AG04450 (cell line): ENCODE measurements at places on chromosomes 6 and 20.

- DNase-seq, result no peak
Observed at GRCh38 chr20:8656335-8656734, 412.6 kb upstream of the PLCB4 start.

- no peak for DNase-seq
Observed at GRCh38 chr20:6838181-6838826, 70.8 kb downstream of the BMP2 start.

DNA sequence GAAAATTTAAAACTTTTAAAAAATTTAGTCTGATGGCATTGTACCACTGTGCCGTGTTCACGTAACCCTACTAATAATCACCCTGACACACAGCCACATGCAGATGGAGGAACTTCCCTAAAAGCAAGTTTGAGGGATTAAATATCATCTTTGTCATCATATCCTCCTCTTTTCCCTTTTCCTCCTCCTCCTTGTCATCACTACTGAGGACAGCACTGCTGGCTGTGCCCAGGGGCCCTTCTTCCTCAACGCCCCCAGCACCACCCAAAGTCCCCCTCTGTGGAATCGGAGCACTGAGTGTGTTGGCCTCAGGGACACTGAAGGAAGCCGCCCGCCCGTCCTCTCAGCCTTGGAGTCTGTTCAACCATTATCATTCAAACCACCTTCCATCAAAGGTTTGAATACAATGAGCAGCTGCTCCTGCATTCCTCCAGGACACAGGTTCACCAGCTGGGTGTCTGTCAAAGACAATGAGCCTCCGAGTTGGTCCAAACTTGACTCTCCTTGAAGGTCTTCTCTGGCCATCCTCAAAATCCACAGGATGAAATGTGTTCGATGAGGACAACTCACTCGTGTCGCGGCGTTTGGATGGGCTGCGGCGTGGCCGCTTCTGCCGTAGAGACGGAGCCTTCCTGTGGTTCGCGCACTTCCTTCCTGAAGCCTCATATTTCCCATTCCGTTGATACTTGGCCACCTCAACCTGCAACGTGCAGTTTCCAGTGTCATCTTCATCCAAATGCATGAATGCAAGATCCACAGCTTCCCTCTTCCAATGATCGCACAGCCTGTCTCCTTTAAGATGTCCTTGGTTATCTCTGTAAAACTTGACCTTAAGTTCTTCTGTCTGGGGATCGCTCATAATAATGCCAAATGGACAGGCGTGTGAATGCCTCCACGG lies 23.3 kb downstream of the NQO2 start:
- no peak for DNase-seq

DNA sequence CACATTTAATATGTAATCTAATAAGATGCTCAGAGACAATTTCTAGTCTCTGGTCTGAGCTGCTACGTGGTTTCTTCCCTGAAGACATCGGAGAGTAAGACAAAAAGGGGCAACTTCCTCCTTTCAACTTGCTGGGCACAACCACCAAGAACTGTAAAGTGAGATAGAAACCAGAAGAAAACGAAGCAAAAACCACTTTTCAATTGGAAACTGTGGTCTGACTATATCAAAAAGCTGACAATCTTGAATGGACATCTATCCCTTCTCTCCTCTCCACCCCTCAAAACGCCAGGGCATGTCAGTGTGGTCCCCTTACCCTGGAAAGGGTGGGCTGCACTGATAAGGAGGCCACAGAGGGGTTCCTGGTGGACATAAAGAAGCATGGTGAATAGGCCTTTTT lies 269.1 kb downstream of the CD83 start:
- no peak for DNase-seq

DNA sequence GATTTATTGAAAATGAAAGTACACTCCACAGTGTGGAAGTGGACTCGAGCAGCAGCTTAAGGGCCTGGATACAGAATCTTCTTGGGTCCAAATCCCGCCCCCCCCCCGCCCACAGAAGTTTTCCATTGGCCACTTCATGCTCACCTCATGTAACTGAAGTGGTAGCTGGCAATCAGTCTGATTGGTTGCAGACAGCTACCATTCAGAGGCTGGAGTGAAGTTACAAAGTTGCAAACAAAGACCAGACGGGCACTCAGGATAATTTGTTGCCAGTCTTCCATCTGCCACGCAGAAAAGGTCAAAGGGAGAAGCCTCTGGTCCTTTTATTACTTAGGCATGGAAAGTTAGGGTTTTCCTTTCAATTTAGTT lies 25.8 kb upstream of the FABP7 start:
- DNase-seq, result no peak

DNA sequence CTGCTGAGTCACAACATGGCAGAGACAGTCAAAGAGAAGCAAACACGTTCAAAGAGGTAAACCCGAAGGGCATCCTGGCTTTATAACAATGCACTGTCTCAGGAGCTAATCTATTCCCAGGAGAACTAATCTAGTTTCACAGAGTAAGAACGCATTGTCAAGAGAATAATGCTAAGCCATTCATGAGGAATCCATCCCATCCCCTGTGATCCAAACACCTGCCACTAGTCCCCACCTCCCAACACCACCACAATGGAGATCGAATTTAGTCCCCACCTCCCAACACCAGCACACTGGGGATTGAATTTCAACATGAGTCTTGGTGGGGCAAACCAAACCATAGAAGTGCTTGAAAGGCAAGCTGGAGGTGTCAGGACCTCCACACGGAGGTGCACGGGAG lies 231.5 kb upstream of the ID4 start:
- no peak for DNase-seq
